ENCODE measurements at places on chromosomes 7 and 10.

DNA sequence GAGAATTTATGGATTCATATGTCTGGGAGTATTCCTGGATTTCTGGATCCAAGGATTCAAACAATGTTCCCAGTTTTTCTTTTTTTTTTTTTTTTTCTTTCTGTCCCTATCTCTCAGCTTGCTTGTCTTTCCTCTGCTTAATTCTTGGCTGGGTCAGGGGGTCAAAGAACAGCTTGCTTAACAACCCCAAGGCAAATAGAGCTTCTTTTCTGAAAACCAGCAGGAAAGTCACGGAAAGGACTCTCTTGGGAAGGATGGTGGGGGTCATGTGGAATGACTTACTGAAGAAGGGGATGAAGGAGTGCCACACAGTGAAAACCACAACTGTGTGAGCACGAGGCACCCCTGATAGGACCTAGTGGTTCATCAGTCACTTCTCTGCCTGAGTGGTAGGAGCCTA, 36.1 kb downstream of the GRK5 start:
- DNase-seq, result no peak

- no peak for DNase-seq
Measured at GRCh38 chr7:117134411-117134810, 181.1 kb downstream of the ST7 start.

DNA sequence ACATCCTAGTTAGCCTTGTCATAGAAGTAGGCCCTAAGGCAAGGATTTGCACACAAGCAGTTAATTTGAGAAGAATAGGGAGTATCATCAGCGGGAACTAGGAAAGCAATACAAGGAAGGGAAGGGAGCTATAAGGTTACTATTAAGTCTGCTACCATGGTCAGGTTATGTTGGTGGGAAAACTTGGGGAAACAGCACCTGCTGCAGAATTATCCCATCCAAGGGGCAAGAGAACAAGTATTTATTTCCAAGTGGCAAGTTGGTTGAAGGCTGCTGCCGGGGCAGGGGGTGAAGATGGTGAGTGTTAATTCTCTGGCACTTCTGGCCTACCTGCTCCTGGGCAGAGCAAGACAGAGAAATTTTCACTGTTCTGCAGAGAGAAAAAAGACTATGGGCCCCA, 55.0 kb downstream of the CAV1 start:
- no peak for DNase-seq

GRCh38 chr7:97835296-97836138, 36.7 kb downstream of the ASNS start:
- DNase-seq, result no peak

GRCh38 chr7:157703131-157703530, 366.3 kb downstream of the DNAJB6 start:
- peak; percentile 73 for DNase-seq

DNA sequence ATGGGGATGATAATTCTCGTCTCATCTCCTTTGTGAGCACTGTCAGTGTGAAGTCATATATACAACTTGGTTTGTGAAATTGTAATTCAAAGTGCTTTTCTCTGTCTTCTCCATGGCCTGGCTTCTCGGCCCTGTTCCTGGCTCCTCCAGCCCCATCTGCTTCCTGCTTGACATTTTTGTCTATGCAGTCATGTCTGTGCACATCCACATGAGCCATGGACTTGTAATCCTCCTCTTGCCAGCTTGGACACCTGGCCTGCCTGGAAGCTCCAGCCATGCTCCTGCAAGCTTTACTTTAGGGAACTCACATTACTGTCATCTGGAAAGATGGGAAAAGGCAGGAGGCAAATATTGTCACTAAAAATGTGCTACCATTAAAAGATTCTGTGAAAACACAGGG, 576.0 kb upstream of the DPP6 start:
- no peak for DNase-seq

DNA sequence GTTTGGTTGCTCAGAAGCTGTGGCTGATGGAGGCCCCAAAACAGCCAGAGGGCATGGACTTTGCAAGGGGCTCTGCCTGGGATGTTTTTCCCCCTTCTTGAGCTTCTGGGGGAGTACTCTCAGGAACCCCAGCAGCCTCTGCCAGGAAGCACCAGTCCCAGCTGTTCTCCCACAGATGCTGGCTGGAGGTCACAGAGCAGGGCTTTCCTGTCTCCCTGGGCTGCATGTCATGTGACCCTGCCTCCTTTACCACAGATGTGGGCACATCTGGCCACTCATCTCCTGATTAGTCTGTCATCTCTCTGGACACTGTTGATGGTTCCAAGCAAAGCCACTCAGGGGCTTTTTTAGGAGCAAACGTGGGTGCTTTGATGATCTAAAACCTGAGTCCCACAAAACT, 136.7 kb downstream of the NEURL1 start:
- no peak for DNase-seq

DNA sequence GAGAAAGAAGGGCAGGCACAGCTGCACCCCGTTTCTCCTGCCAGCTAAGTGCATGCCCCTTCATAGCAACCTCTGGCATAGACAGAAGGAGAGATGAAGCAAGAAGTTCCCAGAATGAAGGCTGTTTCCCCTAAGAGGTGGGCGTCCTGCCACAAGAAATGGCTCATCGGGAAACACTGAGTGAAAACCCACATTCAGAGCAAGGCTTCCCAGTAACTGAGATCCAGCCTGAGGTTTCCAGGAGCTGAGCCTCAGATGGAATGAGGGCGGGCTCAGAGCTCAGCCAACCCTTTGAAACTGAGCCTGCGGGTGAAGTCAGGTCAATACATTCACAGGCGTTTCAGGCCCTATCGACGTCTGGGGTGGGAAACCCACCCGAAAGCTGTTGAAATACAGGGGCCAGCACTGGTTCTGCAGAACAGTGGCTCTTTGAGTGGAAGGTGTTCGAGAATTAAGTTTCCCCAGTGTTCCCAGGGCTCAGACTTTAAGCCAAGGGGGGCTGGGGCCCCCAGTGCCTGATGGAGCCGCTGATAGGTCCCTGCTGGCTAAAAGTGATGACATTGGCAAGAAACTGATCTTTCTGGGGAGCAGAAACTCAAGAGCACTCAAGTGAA, 510.2 kb downstream of the RPS24 start:
- DNase-seq, result no peak

DNA sequence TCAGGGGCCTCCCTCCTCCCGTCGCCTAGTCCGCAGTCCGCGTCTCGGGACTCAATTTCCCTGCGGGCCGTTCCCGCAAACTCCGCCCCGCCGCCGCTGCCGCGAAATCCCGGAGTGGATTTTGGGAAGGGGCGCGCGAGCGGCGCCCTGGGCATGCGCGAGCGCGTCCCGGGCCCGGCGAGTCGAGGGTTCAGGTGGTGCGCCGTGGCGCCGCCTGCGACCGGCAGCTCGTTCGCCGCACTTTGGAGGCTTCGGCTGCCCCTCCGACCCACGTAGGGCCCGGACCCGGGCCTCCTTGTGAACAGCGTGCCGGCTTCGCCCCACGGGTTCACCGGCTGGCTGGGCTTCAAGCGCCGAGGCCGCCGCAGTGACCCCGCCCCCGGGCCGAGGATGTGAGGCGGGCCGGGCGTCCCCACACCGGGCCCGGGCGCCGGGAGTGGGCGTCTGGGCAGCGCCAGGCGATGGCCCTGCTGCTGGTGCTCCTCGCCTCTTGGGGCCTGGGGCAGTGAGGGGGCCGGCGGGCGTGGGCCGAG, at the start of gene PLEKHA8:
PLEKHA8 (plus strand) TSS at position 197 of the 533 bp plus-strand sequence. CDS start 351 bp downstream, outside the sequence.
- DNase-seq, result peak; percentile 95

DNA sequence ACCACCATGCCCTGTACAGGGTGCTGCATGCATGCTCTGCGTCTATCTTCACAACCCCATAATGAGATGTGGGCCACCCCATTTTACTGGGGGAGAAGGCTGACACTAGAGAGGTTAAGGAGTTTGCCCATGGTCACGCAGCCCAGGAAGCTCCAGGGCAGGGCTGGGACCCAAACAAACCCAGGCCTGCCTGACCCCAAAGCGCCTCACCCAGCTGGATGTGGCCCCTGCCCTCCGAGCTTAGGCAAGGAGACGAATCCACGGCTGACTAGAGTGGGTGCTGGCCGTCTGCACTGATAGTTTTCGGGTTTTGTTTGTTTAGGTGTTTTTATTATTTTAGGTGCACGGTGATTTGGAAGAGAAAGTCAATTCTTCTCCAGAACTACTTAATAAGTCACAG, 65.7 kb downstream of the CHST15 start:
- DNase-seq, result no peak

DNA sequence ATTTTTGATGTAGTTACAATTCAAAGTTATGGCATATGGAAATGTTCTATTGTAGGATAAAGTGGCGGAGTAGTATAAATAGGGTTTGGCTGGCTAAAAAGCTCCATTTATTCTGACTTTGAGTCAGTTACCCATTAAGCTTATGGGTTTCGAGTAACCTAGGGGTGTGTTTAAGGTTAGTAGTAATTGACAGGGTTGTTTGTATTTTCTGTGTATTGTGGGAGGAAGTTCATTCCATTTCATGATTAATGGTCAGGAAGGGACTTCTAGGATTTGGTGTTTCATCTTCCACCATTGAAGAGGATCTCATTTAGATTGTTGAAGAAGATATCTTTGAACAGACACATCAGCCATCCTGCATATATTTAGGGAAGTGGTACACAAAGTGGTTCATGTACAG, 75.0 kb downstream of the BICC1 start:
- no peak for DNase-seq

DNA sequence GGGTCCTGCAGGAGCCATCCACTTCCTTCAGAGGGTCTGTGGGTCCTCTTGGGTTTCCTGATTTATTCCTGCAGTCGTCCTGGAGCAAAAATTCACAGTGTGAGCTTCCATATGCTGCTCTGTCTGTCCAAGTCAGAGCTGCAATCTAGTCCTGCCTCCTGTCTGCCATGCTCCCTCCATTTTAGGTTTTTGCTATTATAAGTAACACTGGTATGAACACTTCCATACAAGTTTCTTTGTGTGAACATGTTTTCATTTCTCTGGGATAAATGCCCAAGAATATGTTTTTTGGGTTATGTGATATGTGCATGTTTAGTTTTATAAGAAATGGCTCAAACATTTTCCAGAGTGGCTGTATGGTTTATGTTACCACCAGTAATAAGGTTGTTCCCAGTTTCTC, 188.1 kb downstream of the ACTR3B start:
- DNase-seq, result no peak

DNA sequence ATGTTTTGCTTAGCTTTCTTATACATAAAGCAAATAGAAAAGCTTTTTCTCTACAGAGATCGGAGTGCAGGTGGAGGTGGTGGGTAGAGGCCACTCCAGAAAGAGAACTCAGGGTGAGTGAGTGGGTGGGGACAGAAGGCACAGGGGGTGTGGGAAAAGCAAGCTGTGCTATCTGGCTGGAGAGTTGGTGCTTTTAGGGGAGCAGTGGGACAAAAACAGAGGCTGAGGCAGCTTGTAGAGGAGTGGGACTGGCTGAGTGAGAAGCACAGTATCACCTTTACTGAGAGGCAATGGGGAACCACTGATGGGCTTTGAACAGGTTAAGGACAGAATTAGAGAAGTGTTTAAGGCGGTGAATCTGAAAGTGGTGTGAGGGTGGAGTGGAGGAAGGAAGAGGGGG, 275.3 kb downstream of the TCF7L2 start:
- no peak for DNase-seq

DNA sequence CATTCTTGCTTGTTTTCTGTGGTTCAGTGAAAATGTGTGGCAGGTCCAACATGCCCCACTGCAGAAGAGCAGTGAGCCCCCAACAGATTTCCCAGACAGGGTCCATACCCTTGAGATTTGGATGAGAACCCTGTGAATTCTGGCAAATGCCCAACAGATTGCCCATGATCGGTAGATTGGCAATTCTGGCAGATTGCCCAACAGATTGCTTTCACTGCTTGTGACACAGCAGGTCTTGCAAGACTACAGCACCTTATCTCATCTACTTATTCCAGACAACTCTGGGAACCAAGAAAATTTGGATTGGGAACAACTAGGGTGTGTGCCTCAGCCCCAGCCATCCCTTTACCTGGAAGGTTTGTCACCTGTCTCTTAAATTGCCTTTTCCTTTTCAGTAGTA, 143.7 kb upstream of the COL1A2 start:
- DNase-seq, result no peak

DNA sequence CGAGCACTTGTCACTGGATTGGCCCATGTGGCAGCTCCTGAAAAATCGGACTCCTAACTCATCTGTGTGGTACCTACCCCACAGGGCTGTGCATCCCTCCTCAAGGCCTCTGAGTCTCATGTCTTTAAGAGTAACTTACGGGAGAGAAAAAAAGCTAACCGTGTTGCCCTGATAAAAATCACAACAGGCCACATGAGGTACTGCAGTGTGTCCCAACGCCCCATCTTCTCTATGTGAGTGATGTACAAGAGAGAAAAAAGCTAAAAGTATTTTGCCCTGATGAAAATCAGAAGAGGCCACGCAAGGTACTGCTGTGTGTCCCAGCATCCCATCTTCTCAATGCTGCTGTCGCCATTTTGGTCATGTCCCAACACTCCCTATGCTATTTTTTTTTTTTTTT, 41.2 kb upstream of the ADRB1 start:
- no peak for DNase-seq

GRCh38 chr10:62248465-62248864, 20.2 kb downstream of the RTKN2 start:
- no peak for DNase-seq

DNA sequence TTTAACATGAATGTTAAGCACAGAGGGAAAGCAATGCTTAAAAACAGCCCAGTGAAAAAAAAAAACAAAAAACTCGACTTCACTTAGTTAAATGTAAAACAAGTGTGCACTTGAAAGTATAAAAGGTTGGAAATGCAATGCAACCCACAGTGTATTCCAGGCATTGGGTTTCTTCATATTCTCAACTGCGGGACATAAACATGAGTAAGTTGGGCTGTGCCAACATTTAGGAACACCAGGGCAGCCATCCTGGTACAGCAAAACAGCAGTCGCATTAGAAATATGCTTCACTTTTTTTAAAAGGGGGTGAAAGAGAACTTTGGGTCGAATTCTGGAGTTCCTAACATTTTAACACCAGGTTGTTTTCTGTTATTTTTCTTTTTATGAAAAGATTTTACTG, 937 bp downstream of the STEAP1 start:
- no peak for DNase-seq

DNA sequence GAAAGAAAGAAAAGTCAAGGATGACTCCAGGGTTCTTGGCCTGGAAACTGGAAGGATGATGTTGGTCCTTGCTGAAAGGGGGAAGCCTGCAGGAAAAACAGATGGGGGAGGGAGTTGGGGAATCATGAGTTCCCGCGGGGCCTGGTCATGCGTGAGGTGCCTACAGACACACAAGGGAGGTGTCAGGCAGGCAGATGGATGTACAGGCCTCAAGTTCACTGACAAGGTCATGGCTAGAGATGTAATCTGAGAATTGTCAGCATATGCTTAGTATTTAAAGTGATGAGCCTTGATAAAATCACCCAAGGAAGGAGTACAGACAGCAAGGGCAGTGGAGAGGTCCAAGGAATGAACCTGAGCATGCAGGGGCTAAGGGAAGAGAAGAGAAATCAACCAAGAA, 46.8 kb downstream of the DLG5 start:
- no peak for DNase-seq

- no peak for DNase-seq
Measured at GRCh38 chr10:58622246-58622645, 109.6 kb downstream of the BICC1 start.

- DNase-seq, result no peak
Measured at GRCh38 chr7:92246360-92247101, 757 bp downstream of the ANKIB1 start.

All from osteocyte (in vitro differentiated cells).